ENCODE measurements at places on chromosomes 16 and 17. TPM values are rescaled to one million over a fixed set of nuclear protein-coding genes. Genes with fewer than 3 reads are reported as not detected.

DNA sequence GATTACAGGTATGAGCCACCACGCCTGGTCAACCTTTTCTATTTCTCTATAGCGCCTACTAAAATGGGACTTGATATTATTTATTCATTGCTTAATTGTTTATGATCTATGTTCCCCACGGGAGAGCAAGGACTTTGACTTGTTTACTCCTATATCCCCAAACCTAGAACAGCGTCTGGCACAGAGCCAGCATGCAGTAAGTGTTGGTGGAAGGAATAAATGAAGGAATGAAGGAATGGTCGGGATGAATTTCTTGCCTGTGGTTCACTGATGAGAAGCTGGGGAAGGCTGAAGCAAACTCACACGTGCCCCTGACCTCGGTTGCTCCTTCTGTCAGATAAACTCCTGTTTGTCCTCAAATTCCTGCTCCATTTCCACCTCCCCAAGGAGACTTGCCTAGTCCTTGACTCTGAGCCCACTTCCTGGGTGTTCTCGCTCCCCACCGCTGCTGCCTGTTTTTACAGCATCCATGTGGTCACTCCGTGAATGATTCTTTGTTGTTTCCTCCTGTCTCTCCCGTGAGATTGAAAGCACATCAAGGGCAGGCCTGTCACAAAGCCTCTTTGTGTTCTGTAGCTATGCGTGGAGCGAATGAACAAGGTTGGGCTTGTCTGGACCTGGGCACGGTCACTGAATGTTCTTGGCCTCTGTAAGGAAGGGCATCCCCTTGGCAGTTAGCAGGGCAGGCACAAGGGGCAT lies 17.3 kb downstream of the C17orf100 start:
- no peak for DNase-seq

- DNase-seq: no peak
Measured at GRCh38 chr17:59899099-59899498, 6.2 kb downstream of the RPS6KB1 start.

GRCh38 chr16:69918241-69918640 lies 32.9 kb upstream of the CLEC18A start:
- no peak for DNase-seq

GRCh38 chr16:54931120-54932014 lies 702 bp downstream of the IRX5 start:
- DNase-seq: no peak

GRCh38 chr17:39626171-39627046 lies at the start of gene PPP1R1B:
PPP1R1B (plus strand) TSS chr17:39626952; CDS start chr17:39627393, 441 bp downstream.
- no peak for DNase-seq

DNA sequence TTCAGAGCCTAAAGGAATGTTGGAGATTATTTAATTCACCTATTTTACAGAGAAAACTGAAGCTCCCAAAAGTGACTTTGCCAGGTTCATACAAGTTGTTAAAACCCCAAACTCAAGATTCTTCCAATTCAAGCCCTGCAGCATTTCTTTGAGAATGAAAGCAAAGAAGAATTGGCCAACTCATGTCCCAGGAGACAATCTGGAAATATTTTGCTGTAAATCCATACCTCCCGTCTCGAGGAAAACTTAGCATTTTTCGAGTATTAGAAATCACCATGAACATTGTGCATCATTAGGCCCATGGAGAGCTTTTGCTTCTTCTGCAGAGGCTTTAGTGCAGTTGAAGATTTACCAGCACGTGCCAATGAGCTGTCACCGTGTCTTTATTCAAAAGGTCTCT lies 176.4 kb upstream of the KCNJ16 start:
- no peak for DNase-seq

DNA sequence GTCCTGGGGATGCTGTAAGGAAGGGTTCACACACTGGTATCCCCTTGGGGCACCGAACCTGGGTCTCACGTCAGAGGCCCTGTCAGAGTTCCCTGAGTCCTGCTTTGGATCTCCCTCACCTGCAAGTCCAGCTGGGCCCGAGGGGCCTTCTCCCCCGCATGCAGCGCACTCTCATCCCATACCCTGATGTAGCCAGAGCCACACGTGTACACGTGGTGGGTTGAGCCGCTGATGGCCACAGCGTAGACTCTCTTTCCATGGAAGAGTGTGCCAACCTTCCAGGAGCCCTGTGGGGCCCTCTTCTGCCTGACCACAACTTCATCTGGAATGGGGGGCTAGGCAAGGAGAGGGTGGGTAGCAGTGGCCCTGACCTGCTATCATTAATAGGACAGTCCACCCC lies 9.9 kb downstream of the TLE7 start:
- no peak for DNase-seq

DNA sequence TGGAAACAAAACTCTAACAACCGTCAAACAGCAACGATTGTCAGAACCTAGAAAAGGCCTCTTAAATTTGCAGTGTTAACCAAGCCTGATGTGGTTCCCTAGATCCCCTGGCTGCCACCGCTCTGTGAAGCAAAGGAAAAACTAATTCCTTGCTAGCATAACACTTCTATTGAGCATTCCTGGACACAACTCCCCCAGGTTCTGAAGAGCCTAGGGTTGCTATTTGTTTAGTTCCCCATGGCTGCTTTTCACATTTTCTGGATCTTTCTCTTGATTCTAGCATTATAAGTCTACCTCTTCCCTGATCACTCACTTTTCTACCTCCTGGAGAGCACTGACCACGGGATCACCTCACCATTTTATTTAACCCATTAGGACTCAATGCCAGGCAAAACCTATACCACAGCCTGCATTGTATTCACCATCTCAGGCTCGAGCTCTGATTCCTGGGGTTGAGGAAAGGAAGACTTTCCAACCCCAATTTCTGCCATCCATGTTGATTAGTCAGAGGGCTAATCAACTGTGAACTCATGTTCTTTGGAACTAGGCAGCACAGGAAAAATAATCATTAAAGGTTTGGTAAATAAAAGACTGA lies 692 bp upstream of the KCNJ16 start:
- DNase-seq: no peak

- no peak for DNase-seq
Measured at GRCh38 chr16:31453255-31454204, 5.8 kb upstream of the ARMC5 start.

DNA sequence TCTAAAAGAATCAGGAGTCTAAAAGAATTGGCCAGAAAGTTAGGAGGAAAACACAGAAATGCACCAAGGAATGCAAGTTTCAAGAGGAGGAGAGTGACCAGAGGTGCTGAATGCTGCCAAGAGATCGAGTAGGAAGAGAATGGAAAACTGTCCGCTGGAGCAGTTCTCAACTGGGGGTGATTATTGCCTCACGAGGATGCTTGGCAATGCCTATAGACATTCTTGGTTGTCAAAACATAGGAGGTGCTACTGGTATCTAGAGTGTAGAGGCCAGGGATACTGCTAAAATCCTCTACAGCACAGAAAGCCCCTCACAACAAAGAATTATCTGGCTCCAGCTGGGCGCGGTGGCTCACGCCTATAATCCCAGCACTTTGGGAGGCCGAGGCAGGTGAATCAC lies 82.1 kb upstream of the NOL11 start:
- DNase-seq: no peak

- no peak for DNase-seq
Measured at GRCh38 chr16:59864981-59865666, 1131.0 kb upstream of the GOT2 start.

- DNase-seq: no peak
Measured at GRCh38 chr17:45828582-45829133, 16.0 kb upstream of the SPPL2C start.

DNA sequence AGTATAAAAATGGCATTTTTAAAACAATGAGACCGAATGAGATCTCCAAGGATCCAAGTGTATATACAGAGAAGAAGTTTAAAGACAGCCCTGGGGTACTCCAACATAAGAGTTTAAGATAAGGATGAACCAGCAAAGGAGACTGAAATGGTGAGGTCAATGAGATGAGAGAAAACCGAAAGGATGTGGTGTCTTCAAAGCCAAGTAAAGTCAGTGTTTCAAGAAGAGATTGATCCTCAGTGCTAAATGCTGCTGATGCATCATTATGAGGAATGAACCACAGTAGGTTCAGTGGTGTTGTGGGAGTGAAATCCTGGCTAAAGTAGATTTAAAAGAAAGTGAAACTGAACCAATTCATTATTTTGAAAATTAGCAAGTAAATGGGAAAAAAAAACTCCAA lies 38.1 kb upstream of the NLK start:
- DNase-seq: no peak

GRCh38 chr16:48628359-48628985 lies 18.5 kb upstream of the N4BP1 start:
- DNase-seq: no peak

DNA sequence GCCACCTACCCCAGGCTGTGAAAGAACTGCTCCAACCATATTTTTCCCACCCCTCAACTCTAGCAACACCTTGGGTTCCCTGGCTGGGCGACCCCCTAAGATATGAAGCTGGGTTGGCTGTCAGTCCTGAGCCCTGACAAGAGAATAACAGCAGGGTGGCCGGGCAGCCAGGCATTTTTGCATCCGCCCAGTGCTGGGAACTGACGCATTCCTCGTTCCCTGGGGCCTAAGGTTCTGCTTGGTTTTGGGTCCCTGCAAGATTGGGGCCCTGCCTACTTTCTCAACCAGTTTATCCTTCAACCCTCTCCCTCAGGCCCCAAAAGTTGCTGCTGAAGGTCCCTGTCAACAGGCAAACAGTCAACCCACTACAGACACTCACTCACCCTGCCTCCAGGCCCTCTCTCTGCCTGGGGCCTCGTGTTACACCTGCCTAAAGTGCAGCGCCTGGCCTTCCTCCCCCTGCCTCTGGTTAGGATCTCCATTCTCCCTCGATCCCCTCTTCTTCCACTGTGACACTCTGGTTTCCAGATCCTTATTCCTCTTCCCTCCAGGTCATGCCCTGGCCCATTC lies 151.5 kb downstream of the STX8 start:
- DNase-seq: no peak

DNA sequence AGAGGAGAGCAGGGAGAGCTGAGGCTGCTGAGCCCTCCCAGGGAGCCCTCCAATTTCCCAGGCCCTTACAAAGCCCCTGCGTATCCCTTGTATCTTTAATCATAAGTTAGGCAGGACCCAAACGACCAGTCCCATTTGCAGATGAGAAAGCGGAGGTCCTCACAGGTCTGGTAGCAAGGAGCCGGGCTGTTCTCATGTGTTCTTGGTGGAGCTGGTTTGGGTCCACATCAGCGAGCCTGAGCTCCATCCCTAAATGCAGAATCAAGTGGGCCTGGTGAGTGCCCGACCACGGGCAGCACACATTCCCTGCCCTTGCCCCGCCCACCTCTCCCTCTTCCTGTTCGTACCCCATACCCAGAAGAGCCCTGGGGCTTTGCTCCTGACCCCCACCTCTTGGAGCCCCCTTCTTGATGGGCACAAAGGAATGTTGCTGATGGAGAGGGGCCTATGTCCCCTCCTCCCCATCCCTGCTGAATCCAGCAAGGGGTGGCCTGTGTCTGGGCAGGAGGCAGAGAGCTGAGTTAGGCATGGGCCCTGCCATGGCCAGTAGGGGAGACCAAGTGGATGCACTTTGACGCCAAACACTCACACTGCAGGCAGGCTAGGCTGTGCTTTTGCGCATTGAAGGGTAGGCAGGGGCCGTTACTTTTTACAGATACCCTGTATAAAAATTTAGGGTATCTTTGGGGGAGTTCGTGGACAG lies 18.3 kb upstream of the ADCY7 start:
- no peak for DNase-seq

DNA sequence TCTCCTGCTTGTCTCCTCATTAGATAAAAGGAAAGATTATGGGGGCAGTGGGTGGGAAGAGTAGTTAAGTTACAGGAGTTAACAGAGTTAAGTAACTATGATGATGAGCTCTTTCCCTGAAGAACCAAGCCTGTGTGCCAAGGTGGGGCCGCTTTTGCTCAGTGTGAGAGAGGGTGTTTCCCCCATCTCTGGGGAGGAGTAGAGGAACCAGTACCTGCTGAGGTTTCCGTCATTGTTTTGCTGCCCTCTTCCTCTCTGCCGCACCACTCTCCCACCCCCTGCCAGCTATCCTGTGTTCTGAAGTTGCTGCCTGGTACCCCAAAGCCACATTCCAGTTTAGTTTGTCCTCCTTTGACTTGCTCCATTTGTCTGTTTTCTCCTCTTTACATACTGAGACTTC lies 20.8 kb upstream of the KRT10 start:
- no peak for DNase-seq

GRCh38 chr16:81774348-81774747 lies 4.7 kb upstream of the PLCG2 start:
- no peak for DNase-seq

- DNase-seq: no peak
Measured at GRCh38 chr16:15777533-15778203, 79.2 kb downstream of the MYH11 start.

DNA sequence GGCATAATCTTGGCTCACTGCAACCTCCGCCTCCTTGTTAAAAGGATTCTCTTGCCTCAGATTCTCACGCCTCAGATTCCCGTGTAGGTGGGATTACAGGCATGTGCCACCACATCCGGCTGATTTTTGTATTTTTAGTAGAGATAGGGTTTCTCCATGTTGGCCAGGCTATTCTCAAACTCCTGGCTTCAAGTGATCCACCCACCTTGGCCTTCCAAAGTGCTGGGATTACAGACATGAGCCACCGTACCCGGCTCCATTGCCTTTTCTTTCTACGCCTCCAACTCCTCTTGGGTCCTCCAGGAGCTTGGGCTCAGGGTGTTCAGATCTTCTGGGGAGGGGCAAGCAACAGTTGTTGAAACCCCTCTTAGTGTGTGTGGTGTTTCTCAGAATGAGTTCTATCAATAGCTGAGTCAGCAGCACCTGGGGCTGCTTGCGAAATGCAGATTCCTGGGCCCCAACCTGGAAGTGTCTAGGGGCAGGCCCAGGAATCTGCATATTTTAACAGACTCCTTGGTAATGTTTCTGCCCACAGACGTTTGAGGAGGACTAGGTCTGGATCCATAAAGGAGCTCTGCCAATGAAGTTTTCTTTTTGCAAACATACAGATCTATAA lies 31.4 kb downstream of the SEC14L5 start:
- no peak for DNase-seq

GRCh38 chr16:3570420-3571062 lies 6.7 kb downstream of the NLRC3 start:
- DNase-seq: no peak

- DNase-seq: no peak
Measured at GRCh38 chr17:65156185-65156834, 19.1 kb downstream of the RGS9 start.

The CTRB2 gene
- not detected for total RNA-seq

The KRT17 gene
- total RNA-seq: not detected

The TNFRSF17 gene
- not detected for total RNA-seq

The SDR42E1 gene
- 12.5 TPM for total RNA-seq

The KCTD19 gene
- 3.0 TPM for total RNA-seq

The KRTAP1-5 gene
- total RNA-seq: not detected

The B3GNT9 gene
- total RNA-seq: 1.5 TPM

The CCL16 gene
- total RNA-seq: not detected

The ABCA8 gene
- total RNA-seq: not detected

The SLC13A2 gene
- not detected for total RNA-seq

Data from activated naive CD8-positive, alpha-beta T cell treated with anti-CD3 and anti-CD28 coated beads for 36 hours (primary cell).